ENCODE measurements at places on chromosomes 6 and 20.
A peak's percentile ranks its signal among the peaks of the same experiment; 100 is the strongest.

GRCh38 chr6:36685166-36685924 is 6.8 kb downstream of the CDKN1A start:
- DNase-seq = no peak

- no peak for DNase-seq
Measured at GRCh38 chr6:110981202-110981600, 637 bp upstream of the RPF2 start.

DNA sequence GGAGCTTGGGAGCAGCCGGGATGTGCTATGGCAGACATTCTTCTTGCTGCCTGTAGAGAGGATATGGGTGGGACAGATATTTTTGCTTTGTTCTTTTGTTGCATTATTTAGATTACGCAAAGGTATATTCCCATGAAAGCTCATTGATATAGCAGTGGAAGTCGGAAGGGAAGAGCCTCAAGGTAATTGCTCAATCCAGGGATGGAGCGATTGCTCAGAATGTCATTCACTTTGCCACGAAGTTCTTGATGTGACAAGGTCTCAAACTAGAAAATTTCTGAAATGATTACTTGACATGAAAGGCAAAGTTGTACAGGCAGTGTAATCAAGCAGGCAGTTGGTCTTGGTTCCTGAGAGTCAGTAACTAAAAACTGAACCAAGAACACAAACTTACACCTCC is 615.6 kb upstream of the CDH4 start:
- DNase-seq = no peak

- no peak for DNase-seq
Measured at GRCh38 chr6:156582509-156582992, 194.6 kb upstream of the ARID1B start.

GRCh38 chr6:38283734-38284362 is 355.9 kb downstream of the BTBD9 start:
- DNase-seq = no peak

DNA sequence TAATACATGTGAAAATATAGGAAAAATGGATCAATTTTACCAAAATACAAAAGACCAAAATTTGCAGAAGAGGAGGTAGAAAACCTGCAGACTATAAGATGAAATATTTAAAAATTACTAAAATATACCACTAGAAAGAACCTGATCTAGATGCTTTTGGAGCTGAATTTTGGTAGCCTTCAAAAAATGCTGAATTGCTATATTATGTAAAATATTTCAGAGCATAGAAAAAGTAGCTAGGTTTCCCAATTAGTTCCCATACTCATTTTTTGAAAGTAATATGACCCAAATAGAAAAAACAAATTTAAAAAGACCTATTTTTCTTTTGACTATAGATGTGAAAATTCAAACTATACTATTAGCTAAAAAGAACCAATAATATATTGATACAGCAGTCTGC is 3.6 kb upstream of the EPPIN start:
- DNase-seq = no peak

DNA sequence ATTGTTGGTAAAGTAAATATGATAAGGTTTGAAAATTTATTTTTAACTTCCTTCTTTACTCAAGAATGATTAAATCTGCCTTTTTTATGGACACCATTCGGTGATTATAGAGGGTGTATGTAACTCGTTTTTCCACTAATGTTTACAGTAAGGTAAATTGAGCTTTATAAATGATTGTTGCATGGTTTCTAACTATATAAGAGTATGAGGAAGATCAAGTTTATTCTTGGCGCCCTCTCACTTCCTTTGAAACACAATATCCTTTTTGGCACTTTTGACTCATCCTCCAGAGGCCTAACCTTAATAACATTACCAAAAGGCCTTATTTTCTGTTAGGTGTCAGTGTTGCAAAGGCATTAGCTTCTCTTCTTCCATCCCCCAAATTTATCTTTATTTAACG is 41.8 kb upstream of the MTRF1L start:
- no peak for DNase-seq

DNA sequence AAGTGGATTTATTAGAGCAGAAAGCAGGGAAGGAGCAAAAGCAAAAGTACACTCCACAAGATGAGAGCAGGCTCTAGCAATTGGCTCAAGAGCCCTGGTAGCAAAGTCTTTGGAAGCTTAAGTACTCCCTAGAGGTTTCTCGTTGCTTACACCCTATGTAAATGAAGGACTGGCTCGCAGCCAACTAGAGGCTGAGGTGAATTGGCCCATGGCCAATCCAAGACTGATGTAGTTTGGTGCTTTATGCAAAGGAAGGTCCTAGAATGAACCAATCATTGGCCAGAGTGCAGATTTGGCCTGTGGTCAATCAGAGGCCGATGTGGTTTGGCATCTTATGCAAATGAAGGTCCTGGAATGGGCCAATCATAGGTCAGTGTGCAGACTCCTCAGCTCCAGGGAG is 191.3 kb upstream of the ARID1B start:
- peak; percentile 5 for DNase-seq

DNA sequence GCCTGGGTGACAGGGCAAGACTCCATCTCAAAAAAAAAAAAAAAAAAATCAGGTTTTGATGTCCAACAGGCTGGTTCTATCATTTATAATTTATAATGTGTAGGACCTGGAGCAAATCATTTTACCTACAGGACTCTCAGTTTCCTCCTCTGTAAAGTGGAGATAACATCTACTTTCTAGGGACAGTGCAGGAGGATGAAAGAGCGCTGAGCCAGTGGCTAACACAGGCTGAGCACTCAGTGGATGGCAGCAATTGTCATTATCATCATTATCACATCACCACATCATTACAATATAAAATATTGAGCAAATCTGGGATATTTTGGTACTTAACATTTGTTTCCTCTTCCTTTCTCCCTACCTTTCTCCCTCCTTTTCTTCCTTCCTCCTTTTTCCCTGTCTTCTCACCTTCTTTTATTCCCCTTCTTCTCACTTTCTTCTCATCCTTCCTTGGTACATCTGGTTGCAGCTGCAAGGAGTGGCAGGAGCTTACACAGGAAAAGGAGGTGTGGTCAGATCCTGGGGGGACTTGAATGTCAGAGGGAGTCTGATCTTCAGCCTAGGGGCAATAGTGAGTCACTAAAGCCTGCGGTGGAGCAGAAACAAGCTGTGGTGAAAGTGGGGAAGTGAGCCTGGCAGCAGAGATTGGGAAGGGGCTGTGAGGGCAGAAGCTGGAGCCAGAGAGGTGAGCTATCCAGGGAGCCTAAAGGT is 24.6 kb upstream of the CTNNBL1 start:
- DNase-seq = no peak

DNA sequence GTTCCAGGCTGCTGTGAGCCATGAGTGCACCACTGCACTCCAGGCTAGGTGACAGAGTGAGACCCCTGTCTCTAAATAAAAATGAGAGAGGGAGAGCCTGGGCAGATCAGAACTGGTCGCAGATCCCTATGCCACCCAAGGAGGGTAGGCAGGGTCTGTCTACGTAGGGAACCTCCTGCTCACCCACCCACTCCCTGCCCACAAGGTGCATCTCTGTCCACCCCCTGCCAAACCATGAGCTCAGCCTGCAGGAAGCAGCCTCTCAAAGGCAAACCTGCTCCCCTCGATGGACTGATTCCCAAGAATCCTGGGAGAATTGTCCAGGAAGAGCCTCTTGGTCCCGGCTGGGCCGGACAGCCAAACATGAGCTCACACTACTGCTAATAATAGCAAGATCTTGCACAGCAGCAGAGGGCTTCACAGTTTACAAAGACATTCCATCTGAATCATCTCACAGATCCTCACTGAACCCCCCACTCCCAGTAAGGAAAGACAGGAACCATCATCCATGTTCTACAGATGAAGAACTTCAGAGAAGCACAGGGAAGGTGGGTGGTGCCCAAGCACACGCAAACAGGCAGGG is 27.8 kb upstream of the TLDC2 start:
- peak; percentile 88 for DNase-seq

- DNase-seq = no peak
Measured at GRCh38 chr6:52872031-52872430, 31.4 kb upstream of the GSTA5 start.

DNA sequence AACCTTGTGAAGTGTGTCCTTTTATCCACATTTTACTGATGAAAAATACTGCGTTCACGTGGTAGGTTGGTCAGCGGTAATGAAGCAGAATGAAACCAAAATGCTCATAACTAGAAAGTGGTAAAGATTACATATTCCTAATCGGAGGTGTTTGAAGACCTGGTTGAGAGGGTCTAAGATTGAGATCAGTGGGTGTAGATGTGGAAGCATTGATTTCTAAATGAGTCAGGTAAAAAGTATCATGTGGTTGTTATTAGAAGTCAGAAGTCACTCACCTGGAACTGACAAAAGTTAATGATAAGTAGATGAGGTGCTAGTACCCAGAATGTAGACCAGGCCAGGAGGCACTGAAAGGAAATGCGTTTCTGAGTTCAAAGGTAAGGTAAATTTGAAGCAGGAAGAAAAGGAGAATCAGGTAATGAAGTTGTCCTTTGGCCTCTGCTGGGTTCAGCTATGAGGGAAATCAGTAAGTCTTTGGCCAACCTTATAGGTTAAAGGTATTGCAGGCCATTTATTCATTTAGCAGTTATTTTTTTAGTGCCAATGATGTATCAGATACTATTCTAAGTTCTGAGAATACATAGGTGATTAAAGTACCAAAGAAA is 31.2 kb downstream of the FAM83B start:
- no peak for DNase-seq

DNA sequence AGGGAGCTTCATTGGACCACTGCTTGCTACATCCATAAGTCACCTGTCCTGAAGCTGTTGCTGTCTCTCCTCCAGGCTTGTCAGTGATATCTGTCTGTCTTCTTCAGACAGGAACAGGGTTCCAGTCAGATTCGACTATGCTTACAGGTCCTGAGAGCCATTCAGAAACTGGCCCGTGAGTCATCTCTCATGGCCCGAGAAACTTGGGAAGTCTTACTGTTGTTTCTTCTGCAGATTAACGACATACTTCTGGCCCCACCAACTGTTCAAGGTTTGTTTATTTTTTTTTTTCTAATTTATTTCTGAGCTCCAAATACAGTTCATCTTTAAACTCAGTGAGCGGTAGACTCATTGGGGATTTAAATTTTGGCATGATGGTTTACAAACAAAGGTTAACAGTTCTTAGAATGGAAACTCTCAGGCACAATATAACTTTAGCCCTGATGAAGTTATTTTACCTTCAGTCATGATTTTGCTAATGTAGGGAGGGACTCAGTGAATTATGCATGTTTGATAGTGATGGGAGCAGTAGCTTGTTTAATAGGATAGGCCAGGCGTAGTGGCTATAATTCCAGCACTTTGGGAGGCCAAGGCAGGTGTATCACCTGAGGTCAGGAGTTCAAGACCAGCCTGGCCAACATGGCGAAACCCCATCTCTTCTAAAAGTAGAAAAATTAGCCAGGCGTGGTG is 24.7 kb downstream of the RALGAPB start:
- DNase-seq = no peak

- DNase-seq = no peak
Measured at GRCh38 chr20:63693733-63694583, 2.5 kb upstream of the TNFRSF6B start.

- no peak for DNase-seq
Measured at GRCh38 chr6:1784422-1784884, 174.7 kb downstream of the FOXC1 start.

- peak; percentile 63 for DNase-seq
Measured at GRCh38 chr6:133806382-133807140, 82.4 kb upstream of the TCF21 start.

GRCh38 chr6:150777736-150778135 is 87.8 kb upstream of the MTHFD1L start:
- DNase-seq = no peak

DNA sequence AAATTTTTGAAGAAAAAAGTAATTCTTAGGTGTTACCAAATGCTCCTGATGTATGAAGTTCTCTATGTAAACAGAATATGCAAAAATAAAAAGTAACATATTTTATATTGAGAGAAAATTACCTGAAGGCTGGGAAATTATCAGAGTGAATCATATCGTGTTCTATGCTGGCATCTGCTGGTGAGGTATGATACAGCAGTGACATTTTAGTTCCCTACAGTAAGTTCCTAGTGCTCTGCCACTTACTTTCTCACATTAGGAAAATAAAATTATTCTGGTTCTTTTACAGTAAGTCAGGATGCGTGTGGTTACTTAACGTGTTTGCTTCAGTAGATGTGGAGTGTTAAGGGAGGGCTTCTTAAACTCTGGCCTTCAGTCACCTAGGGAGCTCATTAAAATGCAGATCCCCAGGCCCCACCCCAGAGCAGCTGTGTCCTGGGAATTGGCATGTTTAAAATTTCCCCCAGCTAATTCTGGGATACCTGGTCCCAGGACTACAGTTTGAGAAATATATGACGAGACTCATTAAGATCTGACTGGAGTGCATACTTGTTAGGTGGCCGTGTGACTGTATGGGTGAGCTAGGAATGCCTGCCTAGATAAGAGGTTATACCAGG is 3.2 kb downstream of the ACTR5 start:
- peak; percentile 64 for DNase-seq

GRCh38 chr6:105753207-105753606 is 332.9 kb upstream of the PRDM1 start:
- DNase-seq = no peak

- DNase-seq = no peak
Measured at GRCh38 chr6:67121115-67121514, 1414.1 kb upstream of the EYS start.

- no peak for DNase-seq
Measured at GRCh38 chr20:62463651-62464424, 12.0 kb downstream of the GATA5 start.

GRCh38 chr6:15985379-15985959 is 143.4 kb upstream of the MYLIP start:
- no peak for DNase-seq

DNA sequence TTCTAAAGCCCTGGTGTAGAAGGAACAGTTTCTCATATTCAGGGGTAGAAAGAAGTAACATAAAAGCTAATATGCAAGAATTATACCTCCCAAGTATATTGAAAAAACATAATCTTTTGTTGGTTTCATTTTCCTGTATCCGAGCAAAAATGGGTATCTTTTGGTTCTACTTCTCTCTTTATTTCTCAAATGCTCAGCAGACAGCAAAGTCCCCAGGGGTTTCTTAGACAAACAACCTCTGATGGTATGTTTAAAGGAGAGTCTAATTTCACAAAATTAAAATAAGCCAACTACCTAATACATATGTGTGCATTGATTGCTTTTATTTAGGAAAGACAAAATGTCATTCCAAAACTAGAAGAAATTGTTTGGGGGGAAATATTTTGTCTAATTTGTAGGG is 131.0 kb downstream of the TSHZ2 start:
- DNase-seq = no peak

- no peak for DNase-seq
Measured at GRCh38 chr20:834151-834746, 734 bp downstream of the FAM110A start.

GRCh38 chr6:104713982-104714381 is 145.7 kb downstream of the HACE1 start:
- DNase-seq = no peak

GRCh38 chr20:14855171-14855570 is 517.8 kb upstream of the FLRT3 start:
- DNase-seq = no peak

DNA sequence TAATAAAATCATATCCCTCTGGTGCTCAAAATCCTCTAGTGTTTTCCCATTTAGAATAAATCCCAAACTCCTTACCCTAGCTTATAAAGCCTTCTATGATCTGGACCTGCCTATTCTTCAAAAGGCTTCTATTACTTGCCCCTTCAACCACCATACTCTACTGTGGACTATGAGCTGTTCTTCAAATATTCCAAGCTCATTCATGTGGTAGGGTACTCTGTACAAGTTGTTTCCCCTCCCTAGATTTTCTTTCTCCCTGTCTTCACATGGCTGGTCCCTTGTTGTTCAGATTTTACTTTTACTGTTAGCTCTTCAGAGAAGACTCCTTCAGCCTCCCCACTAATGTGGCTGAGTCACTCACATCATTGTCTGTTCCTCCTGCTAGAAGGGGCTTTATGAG is 193.2 kb downstream of the OGFRL1 start:
- no peak for DNase-seq
